CD4-positive, alpha-beta T cell treated with Interleukin-4 for 1 hour (primary cell): ENCODE measurements at places on chromosomes 12 and 14.

- DNase-seq, result no peak
Measured at GRCh38 chr12:16606991-16607390, 1.0 kb upstream of the LMO3 start.

DNA sequence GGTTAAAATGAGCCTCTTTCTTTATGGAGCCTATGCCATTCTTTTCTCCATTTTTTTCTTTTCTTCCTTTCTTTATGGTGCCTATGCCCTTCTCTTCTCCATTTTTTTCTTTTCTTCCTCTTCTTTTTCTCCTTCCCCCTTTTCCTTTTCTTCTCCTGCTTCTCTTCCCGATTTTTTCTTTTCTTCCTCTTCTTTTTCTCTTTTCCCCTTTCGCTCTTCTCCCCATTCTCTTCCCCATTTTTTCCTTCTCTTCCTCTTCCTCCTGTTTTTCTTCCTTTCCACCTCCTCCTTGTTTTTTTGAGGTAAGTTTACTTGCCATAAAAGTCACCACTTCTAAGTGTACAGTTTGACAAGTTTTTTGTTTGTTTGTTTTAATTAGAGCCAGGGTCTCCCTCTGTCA lies 50.1 kb downstream of the KIAA0586 start:
- no peak for DNase-seq

GRCh38 chr14:100268591-100269207 lies 29.8 kb downstream of the YY1 start:
- DNase-seq, result no peak

- no peak for DNase-seq
Measured at GRCh38 chr12:132285991-132286681, 43.3 kb downstream of the GALNT9 start.

GRCh38 chr14:75723716-75724115 lies 62.7 kb downstream of the TTLL5 start:
- no peak for DNase-seq

DNA sequence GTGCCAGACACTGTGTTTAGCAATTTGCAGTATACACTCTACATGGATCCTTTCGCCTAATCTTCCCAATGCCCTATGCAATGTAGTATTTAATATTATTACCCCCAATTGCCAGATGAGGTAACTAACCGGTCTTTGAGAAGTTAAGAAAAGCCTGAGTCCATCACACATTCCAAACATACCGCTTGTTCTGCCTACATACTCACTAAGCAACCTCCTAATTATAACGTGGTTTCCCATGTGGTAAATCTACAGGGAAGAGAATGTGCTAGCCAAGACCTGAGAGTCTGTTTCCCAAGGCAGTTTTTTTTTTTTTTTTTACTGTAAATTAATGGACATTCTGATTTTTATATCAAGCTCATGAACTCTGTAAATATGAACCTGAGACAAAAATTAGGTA lies 37.2 kb downstream of the ATP2B1 start:
- no peak for DNase-seq

- DNase-seq, result no peak
Measured at GRCh38 chr12:68340404-68341270, 8.5 kb upstream of the MDM1 start.

DNA sequence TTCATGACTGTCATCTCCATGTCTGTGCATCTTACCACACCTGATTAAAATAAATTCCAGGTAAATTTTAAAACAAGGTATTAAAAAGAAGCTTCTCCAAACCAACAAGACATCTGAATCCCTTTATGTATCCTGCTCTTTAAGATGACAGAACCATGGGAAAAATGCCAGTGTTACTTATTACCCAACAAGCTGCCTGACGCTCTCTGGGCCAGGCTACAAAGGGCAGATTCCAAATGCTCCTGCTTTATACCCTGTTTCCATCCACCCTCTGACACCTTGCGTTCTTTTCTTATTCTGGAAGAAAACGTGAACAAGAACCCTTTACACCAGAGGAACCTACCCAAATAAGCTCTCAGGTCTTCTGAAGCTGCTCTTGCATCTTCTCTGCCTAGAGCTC lies 70.7 kb downstream of the SLC8A3 start:
- no peak for DNase-seq

- DNase-seq, result no peak
Measured at GRCh38 chr12:66735275-66735674, 56.4 kb upstream of the GRIP1 start.

- peak; percentile 51 for DNase-seq
Measured at GRCh38 chr12:100141666-100141997, 1.0 kb downstream of the BLTP3B start.

- no peak for DNase-seq
Measured at GRCh38 chr12:9032202-9032964, 43.0 kb downstream of the KLRG1 start.

DNA sequence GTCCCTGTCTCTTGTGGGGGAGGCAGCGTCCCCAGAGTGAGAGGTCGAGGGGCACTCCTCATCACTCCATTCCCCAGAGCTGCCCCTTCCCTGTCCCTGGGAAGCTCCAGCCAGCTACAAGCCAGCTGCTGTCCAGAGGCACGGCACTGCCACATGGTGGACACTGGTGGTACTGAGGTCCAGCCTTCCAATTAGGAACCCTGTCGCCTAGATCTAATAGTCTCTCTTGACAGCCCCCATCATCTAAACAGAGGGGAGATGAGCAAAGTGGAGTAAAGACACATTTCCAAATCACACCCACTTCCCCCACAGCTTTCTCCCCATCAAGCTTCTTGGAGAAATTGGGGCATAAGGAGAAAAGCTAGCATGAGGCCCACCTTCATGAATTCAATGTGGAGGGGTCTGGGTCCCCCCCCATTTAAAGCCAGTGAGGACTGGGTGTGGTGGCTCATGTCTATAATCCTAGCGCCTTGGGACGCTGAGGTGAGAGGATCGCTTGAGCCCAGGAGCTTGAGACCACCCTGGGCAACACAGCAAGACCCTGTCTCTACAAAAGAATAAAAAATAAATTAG lies 2.1 kb upstream of the INHBE start:
- DNase-seq, result peak; percentile 60

- no peak for DNase-seq
Measured at GRCh38 chr14:75143761-75144527, 17.1 kb upstream of the NEK9 start.
